ENCODE measurements at places on chromosomes 3 and 15.

GRCh38 chr3:78634316-78634715 is 1133.5 kb downstream of the ROBO1 start:
- no peak for DNase-seq

GRCh38 chr3:35773417-35773816 is 134.1 kb downstream of the ARPP21 start:
- no peak for DNase-seq

- DNase-seq: peak; percentile 57
These were observed 7.2 kb upstream of the SCAMP5 start for GRCh38 chr15:74988007-74988800.

- DNase-seq: no peak
These were observed 18.1 kb upstream of the SLC27A2 start for GRCh38 chr15:50163719-50164410.

GRCh38 chr3:355622-356021 is 159.1 kb downstream of the CHL1 start:
- DNase-seq: no peak

- no peak for DNase-seq
These were observed 211.3 kb upstream of the TRIM42 start for GRCh38 chr3:140466535-140466934.

DNA sequence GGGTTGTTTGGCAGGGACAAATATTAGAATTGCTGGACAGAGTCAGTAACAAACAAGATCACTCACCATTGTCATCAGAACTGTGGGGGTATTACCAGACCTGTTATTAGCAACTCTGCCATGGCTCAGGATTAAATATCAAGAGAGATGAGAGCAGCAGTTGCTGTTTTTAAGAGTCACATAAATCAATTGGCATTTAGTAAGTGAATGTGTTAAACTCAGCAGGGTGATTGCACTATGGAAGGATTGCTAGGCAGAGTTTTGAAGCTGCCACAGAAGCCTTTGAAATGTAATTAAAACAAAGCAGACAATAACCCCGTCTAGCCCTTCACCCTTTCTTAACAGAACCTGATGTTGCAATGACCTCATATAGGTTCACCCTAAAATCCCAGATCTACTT is 238.8 kb downstream of the GAP43 start:
- no peak for DNase-seq

DNA sequence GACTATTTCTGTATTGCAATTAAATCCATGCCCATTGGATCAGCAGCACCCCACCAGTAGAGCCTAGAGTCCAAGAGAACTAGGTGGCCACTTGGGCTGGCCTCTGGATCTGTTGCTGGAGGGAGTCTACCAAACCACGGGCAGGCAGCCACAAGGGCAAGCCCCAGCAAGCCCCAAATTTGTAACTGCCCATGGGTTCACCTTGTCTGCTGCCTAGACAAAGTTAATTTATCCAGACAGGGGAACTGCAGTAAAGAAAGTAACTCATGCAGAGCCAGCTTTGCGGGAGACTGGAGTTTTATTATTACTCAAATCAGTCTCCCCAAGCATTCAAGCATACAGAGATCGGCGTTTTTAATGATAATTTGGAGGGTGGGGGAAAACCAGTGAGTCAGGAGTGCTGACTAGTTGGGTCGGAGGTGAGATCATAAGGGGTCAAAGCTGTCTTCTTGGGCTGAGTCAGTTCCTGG is 74.0 kb upstream of the TERB2 start:
- DNase-seq: peak; percentile 61

- no peak for DNase-seq
These were observed 689.9 kb downstream of the TUSC7 start for GRCh38 chr3:117399311-117400078.

Measured in RWPE1 (cell line).